ENCODE measurements at places on chromosomes 4 and X.

DNA sequence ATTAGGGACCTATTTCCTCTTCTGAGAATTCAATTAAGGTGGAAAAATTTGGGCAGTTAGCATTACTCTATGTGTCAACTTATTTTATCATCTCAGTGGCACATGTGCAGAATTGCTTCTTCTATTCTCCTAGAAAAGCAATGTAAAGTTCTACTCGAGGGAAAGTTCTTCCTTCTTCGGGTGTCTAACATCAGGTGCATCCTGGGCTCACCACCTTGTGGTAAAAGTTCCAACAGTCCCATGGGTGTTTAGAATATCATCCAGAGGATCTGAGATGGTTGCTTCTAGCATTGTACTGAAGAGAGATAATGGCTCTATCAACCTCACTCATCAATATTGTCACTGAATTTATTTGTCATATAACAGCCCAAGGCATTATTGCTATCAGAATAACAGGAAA lies 969.7 kb downstream of the PDHA2 start:
- DNase-seq: no peak

GRCh38 chr4:84501202-84501503 lies 2.1 kb upstream of the NKX6-1 start:
- DNase-seq: no peak

DNA sequence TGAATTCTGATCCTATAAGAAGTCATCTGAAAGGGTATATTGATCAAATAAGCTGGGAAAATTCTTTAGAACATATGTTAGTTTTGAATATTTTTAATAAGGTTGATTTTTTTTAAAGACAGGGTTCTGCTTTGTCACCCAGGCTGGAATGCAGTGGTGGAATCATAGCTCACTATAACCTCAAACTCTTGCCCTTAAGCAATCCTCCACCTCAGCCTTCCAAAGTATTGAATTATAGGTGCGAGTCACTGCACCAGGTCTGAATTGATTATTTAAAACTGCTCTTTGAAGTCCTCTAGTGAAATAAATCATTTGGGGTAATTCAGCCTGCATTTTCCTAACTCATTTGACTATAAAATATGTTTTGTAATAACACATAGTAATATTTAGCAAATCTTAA lies 812.3 kb downstream of the PDHA2 start:
- DNase-seq: peak; percentile 1

- DNase-seq: no peak
These were observed 116.7 kb downstream of the TMA16 start for GRCh38 chr4:163611182-163611581.

DNA sequence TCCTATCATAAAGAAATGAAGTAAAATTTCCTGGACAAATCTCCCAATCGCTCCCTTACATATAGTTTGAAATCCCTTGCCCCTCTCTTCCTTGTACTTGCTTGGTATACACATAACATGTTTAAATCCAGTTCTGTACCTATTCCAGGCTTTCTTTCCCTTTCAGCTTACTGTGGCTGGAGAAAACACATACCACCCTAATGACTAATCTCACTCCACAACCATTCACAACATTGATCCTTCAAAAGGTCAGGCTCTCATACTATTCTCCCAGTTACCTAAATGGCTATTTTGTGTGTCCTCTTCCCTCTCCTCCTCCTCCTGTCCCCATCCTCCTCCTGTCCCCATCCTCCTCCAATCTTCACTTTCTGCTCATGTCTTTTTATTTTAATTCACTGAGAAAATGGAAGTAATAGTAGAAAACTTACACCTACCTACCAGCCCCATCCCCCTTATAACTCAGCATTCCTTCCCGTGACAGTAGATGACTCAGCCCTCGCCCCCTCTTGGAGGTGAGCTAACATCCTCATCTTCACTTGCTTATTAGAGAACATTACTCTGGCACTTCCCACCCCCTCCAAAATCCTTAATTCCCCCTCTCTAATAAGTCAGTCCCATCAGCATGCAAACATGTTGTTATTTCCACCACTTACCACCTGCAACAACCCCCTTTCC lies 77.5 kb downstream of the IL15 start:
- DNase-seq: peak; percentile 80

GRCh38 chr4:37225778-37226177 lies 18.8 kb upstream of the NWD2 start:
- no peak for DNase-seq

- DNase-seq: no peak
These were observed 964.9 kb upstream of the GRIA3 start for GRCh38 chrX:122219226-122219625.

GRCh38 chr4:89070041-89070440 lies 13.1 kb upstream of the FAM13A start:
- no peak for DNase-seq

GRCh38 chrX:121649417-121649816 lies 602.0 kb downstream of the GLUD2 start:
- no peak for DNase-seq

- no peak for DNase-seq
These were observed 20.6 kb downstream of the ZBTB33 start for GRCh38 chrX:120271218-120271617.

DNA sequence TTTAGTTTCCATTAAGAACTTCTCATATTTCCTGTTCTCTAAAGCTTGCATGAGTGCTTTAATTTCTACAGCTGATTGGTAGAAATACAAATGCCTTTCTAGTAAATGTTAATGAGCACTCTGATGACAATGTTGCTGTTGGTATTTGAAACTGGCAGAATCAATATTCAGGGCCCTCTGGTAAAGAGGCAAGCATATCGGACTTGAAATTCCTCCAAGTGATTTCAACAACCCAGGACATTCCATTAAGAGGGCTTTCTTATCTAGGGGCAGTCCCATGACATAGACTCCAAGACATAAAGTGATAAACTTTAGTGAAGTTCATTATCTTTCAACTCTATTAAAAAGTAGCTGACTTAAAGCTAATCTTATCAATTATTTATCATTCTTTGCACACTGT lies 83.1 kb upstream of the VCX start:
- no peak for DNase-seq

DNA sequence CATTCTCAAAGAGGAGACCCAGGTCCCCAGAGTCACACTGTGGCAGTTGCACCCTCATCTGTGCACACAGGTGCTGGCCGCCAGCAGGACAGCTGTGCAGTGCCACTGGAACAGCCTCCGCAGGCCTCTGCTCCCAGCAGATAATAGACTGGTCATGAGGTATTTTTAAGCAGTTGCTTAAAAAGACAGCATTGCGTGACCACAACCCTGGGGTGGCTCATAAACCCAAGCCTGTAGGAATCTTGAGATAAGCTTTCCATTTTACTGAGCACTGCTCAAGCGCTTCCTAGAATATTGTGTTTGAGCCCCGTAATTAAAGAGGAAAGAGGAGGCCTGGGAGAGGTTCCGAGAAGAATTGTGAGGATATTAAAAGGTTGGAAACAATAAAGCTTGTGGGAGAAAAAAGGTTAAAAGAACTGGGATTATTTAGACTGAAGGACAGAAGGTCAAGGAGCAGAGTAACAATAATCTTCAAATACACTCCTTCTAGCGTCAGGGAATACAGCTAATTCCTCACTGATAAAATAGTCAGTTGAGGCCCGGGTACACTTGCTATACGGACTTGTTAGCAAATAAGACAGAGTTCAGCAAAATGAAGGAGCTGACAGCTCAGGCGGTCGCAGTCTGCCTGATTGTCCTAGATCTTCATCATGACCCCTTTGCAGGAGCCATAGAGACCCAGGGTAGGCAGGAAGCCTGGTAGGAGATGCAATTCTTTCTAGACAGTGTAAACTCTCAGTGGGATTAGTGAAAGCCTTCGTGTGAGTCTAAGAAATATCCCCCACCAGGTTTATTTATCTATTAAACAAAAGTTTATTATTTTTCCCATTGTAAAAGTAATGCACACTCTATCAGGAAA lies 86.2 kb upstream of the KIT start:
- no peak for DNase-seq

DNA sequence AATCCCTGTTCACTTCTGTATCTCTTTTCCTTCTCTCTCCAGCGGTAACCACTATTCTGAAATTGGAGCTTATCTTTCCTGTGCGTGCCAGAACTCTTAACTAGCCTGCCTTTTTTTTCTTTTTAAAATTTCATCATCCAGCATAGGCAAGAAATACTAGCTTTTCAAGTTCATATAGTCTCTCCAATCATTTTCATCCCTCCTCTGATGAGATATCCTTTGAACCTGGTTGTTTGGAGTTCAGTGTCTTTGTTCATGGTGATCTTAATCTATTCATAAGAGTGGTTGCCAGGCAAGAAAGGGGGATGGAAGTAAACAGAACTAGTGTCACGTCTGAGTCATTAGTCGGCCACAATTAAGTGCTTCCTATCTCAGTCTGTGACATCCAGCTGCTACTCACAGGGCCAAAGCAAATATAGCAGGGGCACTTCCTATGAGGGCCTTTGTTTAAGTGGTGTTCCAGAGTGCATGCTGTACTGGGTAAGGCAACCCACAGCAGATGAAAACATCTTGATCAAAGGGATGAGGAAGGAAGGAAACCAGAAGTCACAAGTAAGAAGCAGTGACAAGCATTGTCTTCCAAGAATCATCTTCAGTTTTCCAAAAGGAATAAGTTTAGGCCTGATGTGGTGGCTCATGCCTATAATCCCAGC lies 56.4 kb upstream of the XIAP start:
- peak; percentile 81 for DNase-seq

DNA sequence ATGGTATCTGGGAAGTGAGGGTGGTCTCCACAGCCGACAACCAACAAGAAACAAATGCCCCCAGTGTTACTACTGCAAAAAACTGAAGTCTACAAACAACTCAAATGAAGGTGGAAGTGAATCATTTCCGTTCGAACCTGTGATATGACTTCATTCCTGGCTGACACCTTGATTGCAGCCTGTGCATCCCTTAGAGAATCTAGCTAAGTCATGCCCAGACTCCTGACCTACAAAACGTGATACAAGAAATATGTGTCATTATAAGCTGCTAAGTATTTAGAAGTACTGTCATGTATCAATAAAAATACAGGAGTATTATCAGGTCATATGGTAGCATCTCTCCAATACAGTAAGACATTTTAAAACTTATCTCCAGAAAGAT lies 959.7 kb upstream of the LCORL start:
- no peak for DNase-seq

DNA sequence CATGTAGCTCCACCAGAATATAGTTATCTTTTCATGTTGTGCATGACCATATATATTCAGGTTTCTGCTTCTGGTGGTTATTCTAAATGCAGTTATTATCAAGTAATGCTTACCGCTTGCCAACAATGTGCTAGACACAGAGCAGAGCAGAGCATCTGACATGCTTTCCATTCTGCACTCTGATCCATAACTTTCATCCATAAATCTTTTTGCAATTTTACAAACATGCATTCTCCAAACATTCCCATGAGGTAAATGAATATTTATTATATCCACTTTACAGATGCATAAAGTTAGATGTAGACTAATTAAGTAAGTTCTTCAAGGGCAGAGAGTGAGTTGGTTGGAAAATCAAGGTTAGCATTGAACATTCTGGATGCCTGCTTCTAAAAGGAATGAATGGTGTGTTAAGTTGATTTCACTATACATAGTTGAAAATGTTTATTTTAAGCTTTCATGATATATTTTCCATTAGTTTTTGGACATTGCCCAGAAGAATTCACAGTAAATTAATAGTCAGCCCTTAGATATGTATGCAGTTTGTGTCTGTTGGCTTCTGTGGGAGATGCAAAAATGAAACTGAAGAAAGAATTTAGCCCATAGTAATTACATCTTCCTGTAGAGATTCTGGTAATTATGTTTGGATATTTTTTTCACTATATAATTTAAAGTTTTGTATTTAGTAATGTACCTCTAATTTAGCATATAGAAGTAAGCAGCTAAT lies 867.8 kb downstream of the CCSER1 start:
- peak; percentile 17 for DNase-seq

- no peak for DNase-seq
These were observed 92.7 kb upstream of the IL15 start for GRCh38 chr4:141543706-141544105.

DNA sequence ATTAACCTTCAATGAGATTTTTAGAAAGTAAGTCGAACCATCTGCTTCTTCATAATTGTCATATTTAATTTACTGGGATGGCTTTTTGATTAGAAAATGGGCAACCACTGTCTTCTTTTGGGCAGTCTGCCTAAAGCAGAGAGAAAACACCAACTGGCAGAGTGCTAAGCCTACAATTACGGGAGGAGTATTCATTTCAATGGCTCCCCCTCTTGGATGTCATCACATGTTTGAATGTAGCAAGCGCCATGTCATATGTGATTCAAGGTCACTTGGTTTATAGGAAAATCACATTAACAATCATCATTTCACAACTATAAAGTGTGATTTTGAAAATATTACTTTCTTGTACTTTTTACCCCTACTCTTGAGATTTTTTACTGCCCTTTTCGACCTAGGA lies 261.9 kb downstream of the FRMPD4 start:
- no peak for DNase-seq

DNA sequence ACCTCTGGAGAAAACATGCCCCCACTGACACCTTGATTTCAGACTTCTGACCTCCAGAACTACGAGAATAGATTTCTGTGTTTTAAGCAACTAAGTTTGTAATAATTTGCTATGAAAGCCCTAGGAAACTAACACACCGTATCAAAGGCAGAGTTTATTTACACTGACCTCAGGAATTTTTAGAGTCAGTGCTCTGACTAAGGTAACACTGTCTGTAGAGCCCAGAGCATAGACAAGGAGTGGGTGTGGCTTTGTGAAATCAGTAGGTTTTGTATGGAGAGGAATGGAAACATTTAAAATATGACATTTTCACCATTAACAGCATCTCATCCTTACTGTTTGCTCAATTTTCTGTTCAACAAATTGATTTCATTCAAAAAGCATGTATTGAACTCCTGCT lies 764.4 kb upstream of the PCDH10 start:
- DNase-seq: no peak

DNA sequence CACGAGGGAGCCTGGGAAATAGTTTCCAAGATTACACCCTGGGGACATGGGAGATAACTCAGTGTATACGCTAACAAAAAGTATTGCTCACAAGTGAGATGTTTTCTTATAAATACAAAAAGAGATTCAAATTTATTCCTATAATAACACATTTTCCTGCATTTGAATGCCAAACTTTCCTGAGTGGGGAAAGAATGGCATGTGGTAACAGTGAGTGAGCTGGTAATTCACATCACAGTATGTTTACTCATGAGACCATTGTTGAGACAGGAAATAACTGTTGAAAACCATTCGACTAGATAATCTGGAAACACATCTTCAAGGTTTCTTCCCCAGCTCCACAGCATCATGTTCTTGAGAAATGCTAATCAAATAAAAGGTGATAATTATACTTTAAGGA lies 109.1 kb downstream of the TASL start:
- DNase-seq: no peak

DNA sequence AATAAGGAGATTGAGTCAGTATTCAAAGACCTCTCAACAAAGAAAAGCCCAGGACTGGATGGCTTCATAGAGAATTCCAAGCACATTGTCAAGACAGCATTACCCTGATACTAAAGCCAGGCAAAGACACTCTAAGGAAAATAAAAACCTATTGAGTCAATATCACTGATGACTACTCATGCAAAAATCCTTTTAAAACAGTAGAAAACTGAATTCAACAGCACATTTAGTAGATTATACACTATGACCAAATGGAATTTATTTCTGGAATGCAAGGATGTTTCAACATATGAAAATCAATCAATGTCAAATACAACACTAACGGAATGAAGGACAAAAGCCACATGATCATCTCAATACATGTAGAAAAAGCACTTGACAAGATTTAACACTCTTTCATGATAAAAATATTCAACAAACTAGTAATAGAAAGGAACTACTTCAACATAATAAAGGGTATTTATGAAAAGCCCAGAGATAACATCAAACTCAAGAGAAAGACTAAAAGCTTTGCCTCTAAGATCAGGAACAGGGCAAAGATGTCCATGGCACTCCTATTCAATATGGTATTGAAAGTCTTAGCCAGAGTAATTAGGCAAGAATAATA lies 633.3 kb downstream of the ANKRD50 start:
- peak; percentile 81 for DNase-seq

GRCh38 chrX:134365904-134366303 lies 94.1 kb upstream of the HPRT1 start:
- no peak for DNase-seq

Measured in fibroblast of skin of right biceps (primary cell).